ENCODE measurements at places on chromosomes 11 and 22.

- DNase-seq, result no peak
Observed at GRCh38 chr22:27327981-27328721, 473.4 kb downstream of the MN1 start.

DNA sequence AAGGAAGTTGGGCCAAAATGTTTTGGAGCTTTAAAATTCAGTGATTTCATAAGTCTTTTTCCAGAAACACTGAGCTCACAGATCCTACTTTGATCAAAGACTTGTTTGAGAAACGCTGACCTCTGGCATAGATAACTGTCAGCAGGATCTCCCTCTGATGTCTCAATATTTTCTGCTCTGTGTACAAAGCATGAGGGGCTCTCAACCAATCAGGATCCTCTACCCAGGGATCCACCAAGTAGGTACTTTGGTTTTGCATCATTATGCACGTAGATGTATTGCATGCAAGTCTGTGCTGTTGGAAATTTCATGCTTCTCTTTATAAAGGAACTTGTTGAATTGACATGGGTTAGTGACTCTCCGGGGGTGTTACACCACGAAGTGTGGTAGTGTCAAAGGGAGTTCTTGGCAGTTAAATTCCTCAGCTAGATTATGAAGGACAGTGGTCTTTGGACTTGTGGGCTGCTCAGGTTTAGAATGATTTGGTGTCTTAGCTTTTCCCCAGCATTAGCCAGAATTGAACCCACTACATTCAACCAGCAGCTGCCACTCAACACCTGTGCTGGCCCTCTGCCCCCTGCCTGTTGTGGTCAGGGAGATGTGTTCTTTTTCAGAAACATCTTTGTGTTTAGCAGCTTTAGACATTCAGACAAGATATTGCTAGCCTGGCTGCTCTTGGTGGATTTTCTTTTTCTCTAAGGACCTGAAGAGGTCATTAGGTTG, 1.7 kb upstream of the DIXDC1 start:
- DNase-seq, result no peak

DNA sequence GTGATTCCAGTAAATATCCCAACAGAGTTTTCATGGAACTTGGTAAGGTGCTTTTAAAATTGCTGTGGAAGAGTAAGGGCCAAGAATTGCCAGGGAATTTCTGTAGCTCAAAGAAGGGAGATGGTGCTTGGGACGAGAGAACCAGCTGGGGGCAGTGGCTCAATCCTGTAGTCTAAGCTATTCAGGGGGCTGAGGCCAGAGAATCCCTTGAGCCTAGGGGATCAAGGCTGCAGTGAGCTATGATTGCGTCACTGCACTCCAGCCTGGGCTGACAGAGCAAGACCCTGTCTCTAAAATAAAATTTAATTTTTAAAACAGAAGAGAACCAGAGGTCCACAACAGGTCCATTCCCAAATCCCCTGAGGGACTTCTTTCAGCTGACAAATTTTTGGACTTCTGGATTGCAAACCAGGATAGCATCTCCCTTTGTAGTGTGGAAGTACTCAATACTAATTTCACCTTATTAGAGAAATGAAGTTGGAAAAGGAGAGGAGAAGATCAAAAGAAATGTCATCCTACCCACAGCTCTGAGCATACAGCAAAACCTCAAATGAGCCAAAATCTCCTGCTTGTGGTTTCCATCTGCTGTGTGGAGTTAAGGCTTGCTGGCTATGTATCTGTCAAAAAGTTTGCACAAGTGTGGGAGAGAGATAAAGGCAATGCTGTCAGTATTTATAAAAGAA, 59.2 kb upstream of the CLPB start:
- DNase-seq, result no peak

DNA sequence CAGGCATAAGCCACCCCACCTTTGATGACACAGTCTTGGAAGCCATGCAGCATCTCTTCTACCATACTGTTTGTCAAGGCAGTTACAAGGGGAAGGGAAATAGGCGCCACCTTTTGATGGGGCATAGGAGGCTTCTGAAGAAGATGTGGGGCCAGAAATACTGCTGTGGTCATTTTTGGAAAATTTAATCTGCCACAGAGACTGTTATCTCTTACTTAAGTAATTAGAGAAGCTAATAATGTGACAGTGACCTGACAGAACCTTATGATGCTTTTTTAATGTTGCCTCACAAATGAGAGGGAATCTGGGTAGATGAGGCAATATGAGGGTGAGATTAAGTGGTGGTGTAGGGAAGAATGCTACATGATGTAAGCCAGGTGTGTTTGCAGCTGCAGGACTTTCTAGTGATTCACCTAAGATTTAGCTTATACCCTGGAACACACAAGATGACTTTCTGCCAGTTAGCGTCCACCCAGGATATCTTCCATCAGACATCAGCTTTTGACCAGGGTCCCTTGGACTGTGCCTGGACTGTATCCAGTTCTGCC, 34.3 kb upstream of the ADORA2A start:
- no peak for DNase-seq

DNA sequence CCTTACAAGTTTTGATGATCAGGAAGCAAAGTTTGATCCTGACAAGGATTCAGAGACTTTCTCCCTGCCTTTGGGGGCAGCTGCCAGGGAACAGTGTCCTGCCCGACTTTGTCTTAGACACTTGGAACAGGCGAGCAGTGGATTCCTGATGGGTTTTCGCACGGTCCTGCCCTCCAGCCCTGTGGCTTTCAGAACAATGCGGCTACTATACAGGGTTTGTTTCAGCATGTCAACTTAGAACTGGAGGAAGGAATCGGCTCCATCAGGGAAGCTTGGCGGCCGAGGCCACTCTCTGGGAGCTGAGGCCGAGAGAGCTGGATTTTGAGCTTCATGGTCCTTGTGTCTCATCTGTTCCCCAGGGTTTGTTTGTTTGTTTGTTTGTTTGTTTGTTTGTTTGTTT, 11.5 kb downstream of the ANO1 start:
- DNase-seq, result no peak

- DNase-seq, result no peak
Observed at GRCh38 chr11:91156041-91156440, 933.2 kb upstream of the CHORDC1 start.

GRCh38 chr11:45107029-45107428, 39.4 kb upstream of the PRDM11 start:
- DNase-seq, result no peak

DNA sequence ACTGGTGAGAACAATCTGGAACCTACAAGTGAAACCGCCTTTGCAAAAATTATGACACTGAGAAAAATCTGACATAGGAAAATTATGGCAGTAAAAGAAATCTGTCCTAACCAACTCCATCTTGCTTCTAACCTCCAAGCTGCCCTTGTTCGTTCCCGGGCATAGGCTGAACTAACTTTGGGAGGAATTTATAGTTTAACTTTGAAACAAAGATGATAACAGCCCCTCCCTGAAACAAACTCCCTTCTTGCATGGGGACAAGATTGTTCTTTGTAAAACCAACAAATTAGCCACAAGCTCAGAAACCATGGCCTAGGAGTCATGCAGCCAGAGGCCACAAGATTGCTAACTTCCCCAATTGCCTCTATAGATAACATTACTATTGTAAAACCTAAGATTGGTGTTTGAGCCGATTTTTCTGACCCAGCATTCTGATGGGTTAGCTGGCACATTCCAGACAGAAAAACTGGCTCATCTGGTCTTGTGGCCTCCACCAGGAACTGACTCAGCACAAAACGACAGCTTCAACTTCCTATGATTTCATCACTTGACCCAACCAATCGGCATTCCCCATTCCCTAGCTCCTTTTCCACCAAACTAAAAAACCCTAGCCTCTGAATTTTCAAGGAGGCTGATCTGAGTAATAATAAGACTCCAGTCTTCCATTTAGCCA, 3.6 kb upstream of the CCDC81 start:
- no peak for DNase-seq

DNA sequence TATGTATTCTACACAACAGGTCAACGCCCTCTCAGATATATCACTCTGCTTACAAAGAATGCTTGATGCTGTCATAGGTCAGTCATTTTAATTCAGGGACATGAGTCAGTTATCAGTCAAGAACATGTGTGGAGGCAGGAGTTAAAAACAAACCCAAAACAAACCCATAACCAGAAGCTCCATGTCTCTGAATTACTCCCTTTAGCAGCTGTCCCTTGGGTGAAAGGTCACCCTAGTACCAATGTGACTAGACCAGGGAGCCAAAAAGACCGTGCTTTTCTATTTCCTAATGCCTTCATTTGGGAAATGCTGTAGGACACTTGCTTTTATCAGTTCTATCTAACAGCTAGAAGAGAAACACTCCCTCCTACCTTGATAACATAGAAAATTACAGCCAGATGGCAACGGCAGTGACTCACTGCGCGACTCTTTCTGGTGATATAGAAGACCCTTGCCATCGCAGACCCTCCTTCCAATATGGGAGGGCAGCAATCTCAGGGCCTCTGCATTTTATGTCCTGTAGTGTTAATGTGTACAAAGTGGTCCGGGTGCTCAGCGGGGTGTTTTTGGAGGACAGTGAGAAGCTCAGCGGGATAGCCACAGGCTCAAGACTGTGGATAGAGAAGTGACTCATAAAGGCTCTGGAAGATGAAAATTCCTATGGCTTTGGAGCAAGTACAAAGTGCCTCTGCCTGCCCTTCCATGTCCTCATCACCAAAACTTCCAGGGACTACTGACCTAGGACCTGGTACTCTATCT, 24.8 kb downstream of the APOL5 start:
- no peak for DNase-seq

DNA sequence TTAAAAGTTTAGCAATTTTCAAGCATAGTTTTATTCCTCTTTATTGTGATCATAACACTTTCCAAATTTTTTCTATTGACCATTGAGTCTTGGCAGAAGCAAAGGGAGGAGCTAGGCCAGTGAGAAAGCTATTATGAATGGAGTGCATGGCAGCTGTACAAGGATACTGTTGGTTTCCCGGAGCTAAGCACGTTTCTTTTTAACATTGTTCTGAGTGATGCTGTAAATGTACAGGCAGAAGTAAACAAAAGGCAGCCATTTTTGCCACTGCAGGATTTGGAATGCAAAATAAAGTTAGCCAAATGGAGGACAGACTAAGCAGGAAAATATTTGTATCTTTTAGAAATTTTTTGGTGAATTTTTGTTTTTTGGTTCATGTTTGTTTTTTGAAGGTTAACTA, 16.2 kb downstream of the CBL start:
- no peak for DNase-seq

DNA sequence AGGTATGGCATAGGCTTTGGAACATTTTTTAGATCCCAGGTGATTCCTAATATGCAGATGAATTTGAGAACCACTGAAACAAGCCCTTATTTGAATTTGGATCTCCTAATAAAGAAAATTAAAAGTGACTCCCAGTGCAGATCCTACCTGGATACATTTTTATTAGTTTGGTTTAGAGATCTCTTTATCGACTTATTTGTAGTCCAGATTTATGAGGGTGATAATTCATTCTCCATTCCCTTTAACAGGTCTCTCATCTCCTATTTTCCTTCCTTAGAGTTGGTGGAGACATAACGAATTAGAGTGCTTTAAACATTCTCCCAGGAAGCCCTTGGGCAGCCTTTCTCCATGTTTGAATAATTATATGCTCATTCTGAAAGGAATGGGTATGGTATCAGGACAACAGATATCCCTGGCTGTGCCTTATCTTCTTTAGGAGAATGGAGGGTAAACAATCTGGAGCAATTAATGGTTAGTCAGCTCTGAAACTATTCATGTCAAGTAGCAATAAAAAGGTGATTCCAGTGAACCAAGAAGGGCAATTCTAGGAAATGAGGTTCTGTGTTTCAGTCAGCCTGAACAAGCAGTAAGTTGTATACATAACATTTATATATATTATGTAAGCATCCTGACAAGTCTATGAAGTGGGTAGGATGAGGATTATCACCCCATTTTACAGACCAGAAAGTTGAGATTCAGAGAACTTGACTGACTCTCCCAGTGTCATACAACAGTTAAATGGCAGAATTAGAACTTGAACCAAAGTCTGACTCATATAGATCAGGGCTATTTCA, 53.9 kb upstream of the RCE1 start:
- no peak for DNase-seq

DNA sequence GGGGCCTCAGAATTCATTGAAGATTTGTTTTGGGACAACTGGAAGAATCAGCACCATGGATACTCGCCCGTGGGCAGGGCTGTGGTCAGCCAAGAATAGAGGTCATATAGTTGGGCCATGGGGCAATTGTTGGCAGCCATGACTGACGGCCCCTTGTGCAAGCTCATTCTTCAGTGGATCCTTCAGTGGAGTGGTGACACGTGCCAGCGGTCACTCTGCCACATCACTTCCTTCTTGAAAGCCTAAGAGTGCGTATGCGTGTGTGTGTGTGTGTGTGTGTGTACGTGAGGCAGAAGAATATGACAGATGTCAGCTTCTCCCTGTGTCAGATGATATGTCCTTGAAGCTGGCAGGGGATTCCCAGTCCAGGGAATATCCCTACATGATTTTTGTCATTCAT, 1.8 kb upstream of the IL18BP start:
- no peak for DNase-seq

DNA sequence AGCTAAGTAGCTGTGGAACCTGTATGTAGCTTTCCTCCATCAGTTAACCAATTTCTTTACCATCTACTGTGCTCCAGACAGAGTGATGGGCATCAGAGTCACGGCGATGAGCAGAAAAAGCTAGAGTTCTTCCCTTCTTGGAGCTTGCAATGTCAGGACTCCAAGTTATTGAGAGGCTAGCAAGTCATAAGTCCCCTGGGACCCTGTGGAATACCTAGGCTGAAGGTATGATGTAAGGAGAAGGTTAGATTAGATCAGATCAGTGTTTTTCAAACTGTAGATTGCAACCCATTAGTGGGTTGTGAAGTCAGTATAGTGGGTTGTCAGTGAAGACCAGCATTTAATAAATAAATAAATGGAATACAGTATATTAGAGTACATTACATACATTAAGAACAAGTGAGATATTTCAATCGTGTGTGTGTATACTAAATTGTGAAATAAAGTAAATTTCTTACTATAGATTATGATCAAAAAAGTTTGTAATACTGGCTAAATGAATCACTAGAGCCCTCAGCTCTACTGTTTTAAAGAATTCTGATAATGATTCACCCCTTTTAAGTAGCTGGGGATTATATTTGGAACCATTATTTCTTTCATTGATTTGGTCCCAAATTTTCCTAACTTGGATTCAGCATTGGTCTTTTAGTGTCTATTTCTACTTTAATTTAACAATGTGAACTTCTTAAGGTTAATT, 52.3 kb downstream of the RASSF10 start:
- no peak for DNase-seq

DNA sequence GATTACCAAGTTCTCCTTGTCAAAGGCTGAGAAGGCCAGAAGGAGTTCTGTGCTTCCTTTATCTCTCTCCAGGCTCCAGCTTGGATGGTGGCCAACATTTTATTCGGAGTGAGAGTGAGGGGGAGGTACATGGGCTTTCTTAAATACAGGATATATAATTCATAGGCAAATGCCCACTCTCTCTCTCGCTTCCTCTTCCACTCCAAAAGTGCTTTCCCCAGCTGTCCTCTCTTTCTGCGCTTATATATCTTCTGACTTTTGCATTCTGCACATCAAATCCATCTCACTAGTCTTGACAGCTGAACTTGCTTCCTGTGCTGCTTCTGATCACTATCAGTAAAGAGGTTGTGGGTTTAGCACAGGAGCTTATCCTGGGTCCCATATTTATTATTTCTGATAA, 125.4 kb upstream of the ARHGAP20 start:
- no peak for DNase-seq

All from stimulated activated CD8-positive, alpha-beta memory T cell treated with anti-CD3 and anti-CD28 coated beads, Interleukin-7, amount 100 ng/mL, for 4 hours (primary cell).